NCI-H1048 (cell line): ENCODE measurements at places on chromosomes 7 and 10.

GRCh38 chr10:108360187-108360586 lies 1195.7 kb upstream of the SORCS1 start:
- no peak for DNase-seq

GRCh38 chr7:75762350-75762917 lies 9.6 kb downstream of the CCL26 start:
- no peak for DNase-seq

DNA sequence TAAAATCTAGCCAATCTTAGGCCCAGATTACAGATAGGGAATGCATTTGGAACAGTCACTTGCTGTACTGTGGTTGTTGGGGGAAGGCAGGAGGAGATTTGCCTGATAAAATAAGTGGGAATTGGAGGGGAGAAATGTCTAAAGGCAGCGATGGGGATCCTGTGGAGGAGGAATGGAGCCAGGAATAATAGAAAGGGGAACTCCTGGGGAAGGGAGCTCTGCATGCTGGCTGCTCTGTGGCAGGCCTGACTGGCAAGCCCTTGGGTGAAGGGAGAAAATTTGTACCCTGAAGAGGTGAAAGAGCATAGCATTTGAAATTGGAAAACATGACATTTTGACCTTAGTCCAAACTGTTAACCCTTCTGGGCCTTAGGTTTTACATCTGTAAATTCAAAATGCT lies 13.7 kb downstream of the MMP21 start:
- no peak for DNase-seq

DNA sequence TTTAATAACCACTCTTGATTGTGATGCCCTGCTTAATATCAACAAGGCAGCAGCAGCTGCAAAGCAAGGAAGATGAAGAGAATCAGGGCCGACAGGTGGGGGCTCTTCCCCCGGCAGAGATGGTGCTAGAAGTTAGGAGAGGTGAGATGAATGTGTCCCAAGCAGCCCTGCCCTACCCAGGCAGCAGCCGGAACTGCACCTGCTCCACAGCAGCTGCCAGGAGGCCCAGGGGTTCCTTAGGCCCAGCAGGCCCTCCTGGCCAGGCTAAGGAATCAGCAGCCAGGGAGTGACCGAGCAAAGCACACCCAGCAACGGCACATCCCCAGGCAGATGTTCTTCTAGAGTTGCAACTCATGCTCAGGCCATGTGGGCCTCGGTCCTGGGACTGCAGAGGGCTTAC lies 17.9 kb downstream of the AFAP1L2 start:
- DNase-seq = no peak

DNA sequence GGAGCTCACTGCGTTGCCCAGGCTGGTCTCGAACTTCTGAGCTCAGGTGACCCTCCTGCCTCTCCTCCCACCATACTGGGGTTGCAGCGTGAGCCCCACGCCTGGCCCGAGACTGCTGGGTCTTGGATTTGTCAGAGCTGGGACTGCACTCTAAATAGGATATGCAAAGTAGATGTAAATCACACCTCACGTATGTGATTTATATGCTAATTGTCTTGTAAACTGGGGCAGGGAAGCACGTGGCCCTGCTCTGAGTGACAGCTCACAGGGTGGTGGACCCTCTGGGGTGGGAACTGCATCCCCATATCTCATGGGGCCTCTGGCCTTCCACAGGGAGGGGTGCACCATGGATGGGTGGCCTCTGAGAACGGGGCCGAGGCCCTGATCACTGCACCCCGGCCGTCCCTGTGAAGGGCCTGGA lies 34.1 kb downstream of the GET4 start:
- DNase-seq = peak; percentile 12

DNA sequence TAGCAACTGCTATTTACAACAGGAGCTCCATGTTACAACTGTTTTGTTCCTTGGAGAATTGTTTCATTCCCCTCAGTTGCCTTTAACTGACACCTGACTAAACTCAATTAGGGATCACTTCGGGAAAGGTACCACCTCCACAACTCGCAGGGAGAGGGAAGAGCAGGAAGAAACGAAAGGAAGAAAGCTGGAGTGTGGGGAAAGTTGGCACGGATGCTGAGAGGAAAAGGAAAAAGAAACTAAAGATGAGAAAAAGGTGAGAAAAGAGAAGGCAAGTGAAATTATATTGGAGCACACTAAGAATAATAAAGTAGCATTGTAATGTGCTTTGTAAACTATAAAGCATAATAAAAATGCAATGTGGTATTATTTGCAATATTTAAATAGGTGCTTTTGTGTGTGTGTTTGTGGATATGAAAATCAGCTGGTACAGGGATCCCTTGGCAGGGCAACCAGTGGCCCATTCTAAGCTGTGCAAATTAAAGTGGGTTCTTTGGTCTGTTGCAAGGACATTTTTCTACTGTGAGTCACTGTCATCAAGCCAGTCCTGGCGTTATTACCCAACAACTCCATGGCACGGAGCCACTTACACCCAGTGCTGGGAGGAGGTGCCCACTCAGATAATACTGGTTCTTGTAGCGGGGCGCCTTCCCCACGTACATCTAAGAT lies 45.9 kb downstream of the HIPK2 start:
- peak; percentile 62 for DNase-seq

- no peak for DNase-seq
Measured at GRCh38 chr7:34530259-34530658, 127.8 kb upstream of the NPSR1 start.

DNA sequence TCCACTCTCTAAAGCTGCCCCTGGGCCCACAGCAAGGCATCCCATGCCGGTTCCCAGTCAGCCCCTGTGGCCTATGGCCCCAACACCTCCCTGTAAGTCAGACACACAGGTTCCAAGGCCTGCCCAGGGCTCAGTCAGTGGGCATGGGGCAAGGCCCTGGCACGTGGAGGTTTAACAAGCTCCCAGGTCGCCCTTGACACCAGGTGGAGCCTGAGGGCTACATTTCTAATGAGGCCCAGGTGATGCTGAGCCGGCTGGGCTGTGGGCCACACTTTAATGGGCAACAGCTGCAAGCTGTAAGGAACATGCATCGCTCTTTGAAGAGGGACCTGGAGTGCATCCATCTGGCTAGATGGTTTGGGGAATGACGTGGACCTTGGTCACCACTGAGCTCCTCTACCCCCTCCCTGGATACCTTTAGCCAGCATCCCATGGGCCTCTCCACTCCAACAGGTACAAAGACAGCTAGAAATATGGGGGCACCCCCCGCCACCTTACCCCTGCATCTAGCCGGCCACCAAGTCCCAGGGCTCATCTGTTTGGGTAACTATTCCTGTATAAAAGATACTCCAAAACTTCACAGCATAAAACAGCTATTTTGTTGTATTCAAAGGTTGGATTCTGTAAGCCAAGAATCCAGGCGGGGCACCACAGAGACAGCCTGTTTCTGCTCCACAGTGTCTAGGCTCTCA lies 122.5 kb downstream of the OAT start:
- DNase-seq = no peak

DNA sequence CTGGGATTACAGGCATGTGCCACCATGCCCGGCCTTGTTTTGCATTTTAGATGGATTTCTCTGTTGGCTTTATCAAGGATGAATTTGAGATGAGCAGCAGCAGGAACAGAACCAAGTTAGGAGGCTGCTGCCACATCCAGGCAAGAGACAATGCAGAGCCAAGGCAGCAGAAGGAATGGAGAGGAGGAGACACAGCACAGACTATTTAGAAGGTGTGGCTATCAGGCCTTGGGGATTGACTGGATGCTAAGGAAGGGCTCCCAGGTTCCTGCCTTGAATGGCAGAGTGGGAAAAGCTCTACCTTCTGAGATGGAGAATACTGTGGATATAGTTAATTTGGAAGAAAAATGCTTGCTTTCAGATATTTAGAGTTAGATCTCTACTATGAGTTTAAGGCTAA lies 484.7 kb upstream of the C7orf33 start:
- DNase-seq = no peak

- DNase-seq = no peak
Measured at GRCh38 chr10:91022924-91023699, 102.2 kb upstream of the ANKRD1 start.

DNA sequence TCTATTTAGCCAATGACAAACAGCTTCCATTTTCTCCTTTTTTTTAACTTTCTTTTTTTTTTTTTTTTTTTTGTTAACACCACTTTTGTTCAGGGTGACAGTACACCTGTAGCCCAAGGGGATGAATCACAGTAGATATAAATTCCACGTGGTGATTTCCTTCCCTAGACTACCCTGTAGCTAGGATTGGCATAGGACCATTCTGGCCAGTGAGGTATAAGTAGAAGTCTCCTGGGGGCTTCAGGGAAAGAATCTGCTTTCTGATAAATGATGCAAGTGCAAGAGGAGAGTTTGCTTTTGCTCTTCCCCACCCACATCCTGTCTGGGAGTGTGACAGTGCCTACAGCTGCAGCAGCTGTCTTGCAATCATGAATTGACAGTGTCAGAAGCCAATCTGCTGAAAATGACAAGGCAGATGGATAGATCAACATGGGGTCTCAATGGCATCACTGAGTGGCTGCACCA lies 63.2 kb upstream of the TOMM7 start:
- no peak for DNase-seq

- DNase-seq = no peak
Measured at GRCh38 chr10:93357680-93358079, 124.5 kb downstream of the MYOF start.

GRCh38 chr10:100477970-100478369 lies 15.2 kb downstream of the WNT8B start:
- no peak for DNase-seq
